ENCODE measurements at places on chromosomes 2 and 18.

- no peaks in the 10 kb centered on the region for H3K4me1 ChIP-seq
- DNase-seq, result peak; percentile 51
- H3K4me3 ChIP-seq, result no peak overlapping the region
- H3K27ac ChIP-seq, result no peak overlapping the region
Measured at GRCh38 chr2:160210599-160211138, 10.6 kb upstream of the ITGB6 start.

DNA sequence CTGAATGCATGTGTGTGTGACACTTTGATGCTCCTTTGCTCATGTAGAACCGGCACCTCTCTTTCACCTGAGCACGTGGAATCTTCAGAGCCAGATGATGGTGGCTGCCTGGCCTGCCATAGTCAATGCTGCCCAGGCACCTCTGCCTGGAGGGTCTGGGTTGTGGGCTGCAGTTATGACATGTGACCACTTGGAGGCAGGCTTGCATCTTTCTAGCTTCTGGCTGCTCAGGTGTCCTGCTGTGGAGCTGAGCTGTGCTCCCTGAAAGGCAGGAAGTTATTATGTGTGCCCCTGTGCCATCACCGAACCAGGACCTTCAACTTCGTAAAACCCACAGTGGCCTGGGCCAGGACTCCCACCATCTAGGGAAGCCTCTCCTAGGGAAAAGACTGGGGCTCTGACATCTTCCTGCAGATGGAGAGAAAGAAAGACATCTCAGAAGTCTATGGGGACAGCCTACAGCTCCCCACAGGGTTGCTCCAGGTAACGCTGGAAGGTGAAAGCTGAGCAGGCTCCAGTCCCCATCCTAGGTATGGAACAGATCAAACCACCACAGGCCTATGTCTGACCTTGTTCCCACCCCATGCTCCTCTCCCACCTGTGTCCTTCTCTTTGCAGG, 30.2 kb downstream of the PSD4 start:
- H3K4me1 ChIP-seq, result peaks cover 12% of the 10 kb centered on the region
- H3K36me3 ChIP-seq, result no peaks in the 10 kb centered on the region

GRCh38 chr2:137924019-137924418, 40.3 kb upstream of the HNMT start:
- no peak for DNase-seq
- H3K27ac ChIP-seq, result no peak overlapping the region

DNA sequence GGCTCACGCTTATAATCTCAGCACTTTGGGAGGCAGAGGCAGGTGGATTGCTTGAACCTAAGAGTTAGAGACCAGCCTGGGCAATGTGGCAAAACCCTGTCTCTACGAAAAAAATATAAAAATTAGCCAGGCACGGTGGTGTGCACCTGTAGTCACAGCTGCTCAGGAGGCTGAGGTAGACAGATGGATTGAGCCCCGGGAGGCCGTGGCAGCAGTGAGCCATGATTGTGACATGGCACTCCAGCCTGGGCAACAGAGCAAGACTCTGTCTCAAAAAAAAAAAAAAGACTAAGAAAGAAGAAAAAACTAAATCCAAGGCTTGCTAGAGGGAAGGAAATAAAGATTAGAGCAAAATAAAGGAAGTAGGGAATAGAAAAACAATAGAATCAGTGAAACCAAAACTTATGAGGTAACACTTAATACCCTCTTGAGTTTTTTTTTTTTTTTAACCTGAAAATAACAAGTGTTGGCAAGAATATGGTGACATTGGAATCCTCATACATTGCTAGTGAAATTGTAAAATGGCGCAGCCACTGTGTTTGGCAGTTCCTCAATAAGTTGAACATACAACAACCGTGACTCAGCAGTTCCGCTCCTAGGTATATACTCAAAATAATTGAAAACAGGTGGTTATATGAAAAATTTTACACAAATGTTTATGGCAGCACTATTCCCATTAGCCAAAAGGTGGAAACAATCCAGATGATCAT, 85.2 kb downstream of the EML4 start:
- H3K27ac ChIP-seq, result no peak overlapping the region
- peaks cover 44% of the 10 kb centered on the region for H3K36me3 ChIP-seq
- H3K4me1 ChIP-seq, result no peaks in the 10 kb centered on the region
- H3K4me3 ChIP-seq, result no peak overlapping the region
- H3K27me3 ChIP-seq, result no peaks in the 10 kb centered on the region
- DNase-seq, result no peak

- H3K4me1 ChIP-seq, result peaks cover 5% of the 10 kb centered on the region
- DNase-seq, result no peak
- H3K27ac ChIP-seq, result no peak overlapping the region
- no peaks in the 10 kb centered on the region for H3K36me3 ChIP-seq
- H3K4me3 ChIP-seq, result no peak overlapping the region
Measured at GRCh38 chr2:74186038-74186437, 7.4 kb upstream of the MOB1A start.

- H3K4me3 ChIP-seq, result no peak overlapping the region
- H3K27me3 ChIP-seq, result no peaks in the 10 kb centered on the region
- no peak for DNase-seq
- peaks cover 5% of the 10 kb centered on the region for H3K4me1 ChIP-seq
- H3K27ac ChIP-seq, result no peak overlapping the region
Measured at GRCh38 chr2:180676520-180677025, 303.8 kb upstream of the UBE2E3 start.

GRCh38 chr2:201523506-201523905, 72.0 kb downstream of the STRADB start:
- no peaks in the 10 kb centered on the region for H3K36me3 ChIP-seq
- no peaks in the 10 kb centered on the region for H3K27me3 ChIP-seq
- no peak overlapping the region for H3K27ac ChIP-seq
- no peak for DNase-seq
- H3K4me1 ChIP-seq, result no peaks in the 10 kb centered on the region

DNA sequence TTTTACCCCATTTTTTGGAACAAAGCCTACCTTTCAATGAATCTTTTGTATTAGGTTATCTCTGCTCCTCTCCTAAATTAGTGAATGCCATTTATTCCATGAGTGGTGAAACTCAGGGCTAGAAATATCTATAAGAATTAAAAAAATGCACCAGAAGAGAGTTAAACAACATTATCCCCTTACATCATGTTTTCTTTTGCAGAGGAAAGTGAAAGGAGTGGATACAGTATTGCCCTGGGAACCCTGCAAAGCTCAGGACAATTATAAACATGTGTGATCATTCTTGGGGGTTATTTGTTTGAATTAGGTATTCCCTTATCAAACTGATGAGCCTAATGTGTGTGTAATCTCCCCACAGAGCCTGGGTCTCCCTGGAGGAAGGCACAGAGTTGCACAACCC, 559.2 kb downstream of the RNF144A start:
- H3K4me3 ChIP-seq, result no peak overlapping the region
- DNase-seq, result no peak
- no peaks in the 10 kb centered on the region for H3K4me1 ChIP-seq
- H3K36me3 ChIP-seq, result no peaks in the 10 kb centered on the region
- peaks cover 4% of the 10 kb centered on the region for H3K27me3 ChIP-seq
- no peak overlapping the region for H3K27ac ChIP-seq

DNA sequence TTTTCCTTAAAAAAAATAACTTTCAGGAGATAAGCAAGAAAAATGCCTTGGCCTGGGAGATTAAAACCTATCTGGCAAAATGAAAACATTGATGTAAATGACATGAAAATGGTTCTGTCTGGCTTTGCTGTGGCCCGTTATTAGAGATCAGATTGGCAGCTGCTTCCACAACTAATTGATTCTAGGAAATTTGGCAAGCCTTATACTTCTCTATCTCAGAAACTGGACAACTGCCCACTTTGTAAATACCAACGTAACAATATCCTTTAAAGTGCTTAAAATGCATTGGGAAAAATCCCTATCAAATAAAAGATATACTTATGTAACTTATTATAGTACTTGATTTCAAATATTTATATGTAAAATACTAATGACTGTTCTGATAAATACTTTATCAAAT, 14.2 kb upstream of the SKA1 start:
- H3K36me3 ChIP-seq, result no peaks in the 10 kb centered on the region
- H3K4me1 ChIP-seq, result peaks cover 2% of the 10 kb centered on the region
- no peak for DNase-seq
- H3K27me3 ChIP-seq, result no peaks in the 10 kb centered on the region
- no peak overlapping the region for H3K27ac ChIP-seq
- H3K4me3 ChIP-seq, result no peak overlapping the region

- H3K4me1 ChIP-seq, result peaks cover 14% of the 10 kb centered on the region
- no peaks in the 10 kb centered on the region for H3K27me3 ChIP-seq
- H3K36me3 ChIP-seq, result no peaks in the 10 kb centered on the region
Measured at GRCh38 chr2:209425471-209426071, 1.7 kb downstream of the MAP2 start.

DNA sequence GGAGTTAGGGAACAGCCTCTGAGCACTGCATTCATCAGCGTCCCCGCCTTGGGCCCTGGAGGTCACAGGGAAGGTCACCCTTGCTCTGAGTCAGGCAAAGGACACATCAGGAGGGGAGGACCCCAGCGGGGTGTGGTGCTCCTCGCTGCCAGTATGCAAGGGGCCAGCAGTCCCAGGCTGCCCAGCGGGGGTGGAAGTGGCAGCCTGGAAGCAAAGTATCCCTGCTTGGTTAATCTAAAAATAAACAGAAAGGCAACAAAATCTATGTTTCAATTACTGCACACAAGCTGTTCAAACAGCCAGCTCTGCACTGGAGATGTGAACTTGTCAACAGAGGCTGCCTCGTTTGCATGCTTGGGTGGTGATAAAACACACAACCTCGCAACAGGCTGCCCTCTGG, 164.1 kb downstream of the KLHL29 start:
- H3K27me3 ChIP-seq, result no peaks in the 10 kb centered on the region
- DNase-seq, result no peak
- H3K4me3 ChIP-seq, result no peak overlapping the region

GRCh38 chr2:107461301-107461700, 365.4 kb upstream of the RGPD4 start:
- no peaks in the 10 kb centered on the region for H3K27me3 ChIP-seq
- H3K4me3 ChIP-seq, result no peak overlapping the region
- DNase-seq, result no peak
- H3K4me1 ChIP-seq, result no peaks in the 10 kb centered on the region
- no peaks in the 10 kb centered on the region for H3K36me3 ChIP-seq

- DNase-seq, result no peak
- no peak overlapping the region for H3K4me3 ChIP-seq
- H3K27ac ChIP-seq, result no peak overlapping the region
- no peaks in the 10 kb centered on the region for H3K36me3 ChIP-seq
- no peaks in the 10 kb centered on the region for H3K27me3 ChIP-seq
Measured at GRCh38 chr2:240953426-240954410, 44.7 kb upstream of the SNED1 start.

- no peaks in the 10 kb centered on the region for H3K36me3 ChIP-seq
- H3K27me3 ChIP-seq, result no peaks in the 10 kb centered on the region
- no peak overlapping the region for H3K4me3 ChIP-seq
- H3K4me1 ChIP-seq, result no peaks in the 10 kb centered on the region
- H3K27ac ChIP-seq, result no peak overlapping the region
- DNase-seq, result no peak
Measured at GRCh38 chr2:197908156-197908555, 103.8 kb downstream of the PLCL1 start.

DNA sequence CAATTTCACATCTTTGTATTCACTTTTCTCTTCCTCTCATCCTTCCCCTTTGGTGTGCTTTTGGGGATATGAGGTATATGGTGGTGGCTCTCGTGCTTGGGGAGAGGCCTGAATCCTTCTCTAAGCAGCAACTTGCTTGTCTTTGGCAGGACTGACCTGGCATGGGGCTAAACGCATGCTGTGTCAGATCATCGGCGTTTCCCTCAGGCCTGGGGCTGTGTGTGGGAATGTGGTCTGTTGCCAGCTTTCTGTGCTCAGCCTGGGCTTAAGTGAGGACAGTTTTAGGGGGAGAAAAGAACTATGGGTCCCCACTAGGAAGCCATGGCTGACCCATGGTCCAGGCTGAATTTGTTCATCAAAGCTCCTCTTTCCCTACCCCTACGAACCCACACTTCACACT, 60.7 kb downstream of the TET3 start:
- DNase-seq, result no peak
- no peak overlapping the region for H3K4me3 ChIP-seq
- H3K4me1 ChIP-seq, result no peaks in the 10 kb centered on the region
- no peak overlapping the region for H3K27ac ChIP-seq

- H3K4me1 ChIP-seq, result peaks cover 2% of the 10 kb centered on the region
- H3K27me3 ChIP-seq, result no peaks in the 10 kb centered on the region
- DNase-seq, result no peak
- no peak overlapping the region for H3K27ac ChIP-seq
- no peak overlapping the region for H3K4me3 ChIP-seq
Measured at GRCh38 chr18:27728659-27729058, 448.3 kb downstream of the CDH2 start.

GRCh38 chr2:176533505-176534193, 264.4 kb downstream of the MTX2 start:
- H3K4me3 ChIP-seq, result no peak overlapping the region
- H3K27ac ChIP-seq, result no peak overlapping the region
- H3K4me1 ChIP-seq, result no peaks in the 10 kb centered on the region
- no peak for DNase-seq
- H3K27me3 ChIP-seq, result no peaks in the 10 kb centered on the region
- H3K36me3 ChIP-seq, result no peaks in the 10 kb centered on the region

- H3K27me3 ChIP-seq, result no peaks in the 10 kb centered on the region
- no peaks in the 10 kb centered on the region for H3K36me3 ChIP-seq
- no peak overlapping the region for H3K4me3 ChIP-seq
- H3K4me1 ChIP-seq, result no peaks in the 10 kb centered on the region
- no peak for DNase-seq
- H3K27ac ChIP-seq, result no peak overlapping the region
Measured at GRCh38 chr18:38690626-38691025, 1125.0 kb upstream of the CELF4 start.

- no peak overlapping the region for H3K4me3 ChIP-seq
- no peaks in the 10 kb centered on the region for H3K36me3 ChIP-seq
- no peaks in the 10 kb centered on the region for H3K4me1 ChIP-seq
- no peak overlapping the region for H3K27ac ChIP-seq
- DNase-seq, result no peak
Measured at GRCh38 chr2:175662335-175662734, 339.7 kb downstream of the LNPK start.

- H3K36me3 ChIP-seq, result peaks cover 75% of the 10 kb centered on the region
- H3K27me3 ChIP-seq, result no peaks in the 10 kb centered on the region
- H3K4me3 ChIP-seq, result no peak overlapping the region
- no peak for DNase-seq
- H3K4me1 ChIP-seq, result no peaks in the 10 kb centered on the region
- H3K27ac ChIP-seq, result no peak overlapping the region
Measured at GRCh38 chr18:25310045-25310444, 41.9 kb downstream of the ZNF521 start.

- DNase-seq, result no peak
Measured at GRCh38 chr2:139162456-139162855, 382.3 kb upstream of the NXPH2 start.

- no peak overlapping the region for H3K27ac ChIP-seq
- H3K36me3 ChIP-seq, result no peaks in the 10 kb centered on the region
- no peak overlapping the region for H3K4me3 ChIP-seq
- no peak for DNase-seq
- no peaks in the 10 kb centered on the region for H3K27me3 ChIP-seq
Measured at GRCh38 chr2:64487256-64488049, 33.5 kb downstream of the LGALSL start.

- no peak for DNase-seq
- no peak overlapping the region for H3K27ac ChIP-seq
- no peaks in the 10 kb centered on the region for H3K36me3 ChIP-seq
- no peaks in the 10 kb centered on the region for H3K4me1 ChIP-seq
- H3K27me3 ChIP-seq, result no peaks in the 10 kb centered on the region
Measured at GRCh38 chr18:44227501-44227900, 453.2 kb upstream of the SETBP1 start.

Measured in neuronal stem cell (in vitro differentiated cells).